ENCODE measurements at places on chromosomes 13 and 19.

DNA sequence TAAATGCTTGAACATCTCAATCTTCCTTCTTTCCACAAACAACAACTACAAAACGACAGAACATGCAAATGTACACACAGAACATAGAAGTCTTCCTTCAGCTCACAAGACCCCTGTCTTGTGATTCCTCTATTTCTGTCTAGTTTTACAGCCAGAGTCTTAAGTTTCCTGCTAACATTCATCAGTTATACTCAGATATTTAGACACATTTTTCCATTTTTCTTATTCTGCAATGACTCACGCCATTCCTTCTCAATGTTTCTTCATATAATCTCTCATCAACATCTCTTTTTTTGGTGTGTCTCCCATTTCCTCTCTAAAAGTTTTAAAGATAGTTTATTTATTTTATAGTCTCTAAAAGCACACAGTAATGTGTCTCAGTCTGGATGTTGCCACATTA is 1872.9 kb upstream of the PCDH20 start:
- no peak for DNase-seq

- no peak for DNase-seq
Observed at GRCh38 chr19:7705387-7706187, 3.7 kb upstream of the FCER2 start.

DNA sequence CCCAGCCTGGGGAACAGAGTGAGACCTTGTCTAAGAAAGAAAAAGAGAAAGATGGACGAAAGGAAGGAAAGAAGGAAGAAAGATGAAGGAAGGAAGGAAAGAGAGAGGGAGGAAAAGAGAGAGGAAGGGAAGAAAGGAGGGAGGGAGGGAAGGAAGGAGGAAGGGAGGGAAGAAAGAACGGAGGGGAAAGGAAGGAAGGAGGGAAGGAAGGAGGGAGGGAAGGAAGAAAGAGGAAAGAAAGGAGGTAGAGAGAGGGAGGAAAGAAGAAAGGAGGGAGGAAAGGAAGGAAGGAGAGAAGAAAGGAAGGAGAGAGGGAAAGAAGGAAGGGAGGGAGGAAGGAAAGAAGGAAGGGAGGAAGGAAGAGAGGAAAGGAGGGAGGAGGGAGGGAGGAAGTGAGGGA is 20.9 kb downstream of the CABP5 start:
- DNase-seq: no peak

GRCh38 chr19:46063201-46063600 is 22.4 kb upstream of the IGFL4 start:
- DNase-seq: no peak

DNA sequence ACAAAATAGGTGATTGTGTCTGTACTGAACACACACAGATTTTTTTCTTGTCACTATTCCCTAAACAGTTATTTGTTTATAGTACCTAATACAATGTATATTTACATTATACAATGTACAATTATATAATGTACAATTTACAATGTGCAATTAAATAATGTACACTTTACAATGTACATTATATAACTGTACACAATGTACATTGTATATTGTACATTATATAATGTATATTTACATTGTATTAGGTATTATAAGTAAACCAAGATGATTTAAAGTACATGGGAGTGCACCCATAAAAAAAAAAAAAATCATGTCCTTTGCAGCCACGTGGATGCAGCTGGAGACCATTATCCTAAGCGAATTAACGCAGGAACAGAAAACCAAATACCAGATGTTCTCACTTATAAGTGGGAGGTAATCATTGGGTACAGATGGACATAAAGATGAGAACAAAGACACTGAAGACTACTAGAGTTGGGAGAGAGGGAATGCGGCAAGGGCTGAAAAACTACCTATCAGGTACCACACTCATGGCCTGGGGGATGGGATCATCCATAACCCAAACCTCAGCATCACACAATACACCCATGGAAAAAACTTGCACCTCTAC is 68.1 kb downstream of the ABCC4 start:
- peak; percentile 30 for DNase-seq

DNA sequence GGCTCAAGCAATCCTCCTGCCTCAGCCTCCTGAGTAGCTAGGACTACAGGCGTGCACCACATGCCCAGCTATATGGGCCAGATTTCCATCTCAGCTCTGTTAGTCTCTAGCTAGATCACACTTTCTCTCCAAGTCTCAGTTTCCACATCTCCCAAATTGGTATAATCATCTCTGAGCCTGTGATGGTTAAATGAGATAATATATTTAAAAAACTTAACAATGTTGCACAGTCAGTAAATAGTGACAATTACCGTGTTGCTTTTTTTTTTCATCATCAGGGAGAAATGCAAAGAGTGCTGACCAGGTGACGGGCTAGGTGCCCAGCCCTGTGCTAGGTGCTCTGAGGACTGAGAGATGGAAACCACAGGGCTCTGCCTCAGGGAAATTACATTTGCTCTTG is 36.9 kb upstream of the C19orf12 start:
- no peak for DNase-seq

DNA sequence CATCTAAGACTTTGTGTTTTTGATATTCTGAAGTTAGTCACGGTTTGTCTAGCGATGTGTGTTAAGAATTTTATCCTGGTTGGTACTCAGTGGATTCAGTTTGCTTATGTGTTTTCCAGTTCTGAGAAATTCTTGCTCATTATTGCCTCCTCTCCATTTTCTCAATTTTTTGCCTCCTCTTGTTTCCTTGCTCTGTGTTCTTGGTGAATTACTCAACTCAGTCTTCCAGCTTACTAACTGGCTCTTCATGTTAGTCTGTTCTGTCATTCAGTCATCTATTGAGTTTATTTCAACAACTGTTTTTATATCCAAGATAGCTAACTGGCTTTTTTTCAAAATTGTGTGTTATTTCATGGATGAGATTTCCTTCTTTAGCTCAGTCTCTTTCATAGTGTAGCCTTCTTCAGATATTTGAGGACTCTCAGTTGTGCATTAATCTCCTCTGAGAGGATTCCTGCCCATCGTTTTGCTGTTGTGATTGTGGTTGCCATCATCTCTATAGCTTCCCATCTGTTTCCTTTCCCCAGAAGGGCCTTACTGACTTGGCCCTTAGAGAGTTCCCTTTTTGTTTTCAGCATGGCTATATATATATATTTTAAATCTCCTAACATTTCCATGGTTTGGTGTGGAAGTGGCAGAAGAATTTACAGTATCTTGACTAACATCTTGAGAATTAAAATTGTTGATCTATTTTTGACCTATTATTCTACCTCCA is 6.2 kb downstream of the SETDB2 start:
- DNase-seq: no peak

- no peak for DNase-seq
Observed at GRCh38 chr13:98026457-98026857, 73.0 kb downstream of the IPO5 start.

Data from NCI-H1092 (cell line).